ENCODE measurements at places on chromosomes 16 and 17. TPM values are rescaled to one million over a fixed set of nuclear protein-coding genes. Genes with fewer than 3 reads are reported as not detected.

KCNJ18 gene
- polyA plus RNA-seq, result not detected

CD300E gene
- polyA plus RNA-seq, result 0.17 TPM

KRTAP9-2 gene
- polyA plus RNA-seq, result not detected

PHF23 gene
- 46.1 TPM for polyA plus RNA-seq

SEPTIN1 gene
- polyA plus RNA-seq, result 3.3 TPM

GDPD1 gene
- polyA plus RNA-seq, result 1.7 TPM

RUNDC3A gene
- polyA plus RNA-seq, result 9.1 TPM

PRR15L gene
- 0.29 TPM for polyA plus RNA-seq

KRTAP9-8 gene
- polyA plus RNA-seq, result not detected

CLEC18B gene
- 0.94 TPM for polyA plus RNA-seq

SULT1A3 gene
- polyA plus RNA-seq, result 5.1 TPM

KRT31 gene
- 6.5 TPM for polyA plus RNA-seq

PRAC2 gene
- not detected for polyA plus RNA-seq

CCT6B gene
- 1.6 TPM for polyA plus RNA-seq

CHAD gene
- polyA plus RNA-seq, result 6.5 TPM

ASIC2 gene
- polyA plus RNA-seq, result 0.22 TPM

CSH2 gene
- 1.2 TPM for polyA plus RNA-seq

SLC35G6 gene
- 0.16 TPM for polyA plus RNA-seq

ATP2A1 gene
- polyA plus RNA-seq, result 620 TPM

RUNDC1 gene
- 6.4 TPM for polyA plus RNA-seq

OR1A1 gene
- not detected for polyA plus RNA-seq

CSH1 gene
- polyA plus RNA-seq, result 34.4 TPM

FBXW10 gene
- polyA plus RNA-seq, result not detected

AANAT gene
- not detected for polyA plus RNA-seq

SHISA6 gene
- polyA plus RNA-seq, result 16.8 TPM

AURKB gene
- polyA plus RNA-seq, result 17.8 TPM

GINS2 gene
- polyA plus RNA-seq, result 10.3 TPM

KCNH6 gene
- polyA plus RNA-seq, result not detected

TBC1D3G gene
- not detected for polyA plus RNA-seq

DOC2A gene
- polyA plus RNA-seq, result 1.2 TPM
